ENCODE measurements at places on chromosomes 16 and 17. TPM values are rescaled to one million over a fixed set of nuclear protein-coding genes. Genes with fewer than 3 reads are reported as not detected.

GSG1L gene
- total RNA-seq = 0.08 TPM

EIF3CL gene
- total RNA-seq = 64.2 TPM

ITGAD gene
- total RNA-seq = not detected

CACNG3 gene
- not detected for total RNA-seq

AGRP gene
- not detected for total RNA-seq

BCAS3 gene
- total RNA-seq = 9.3 TPM

USP43 gene
- 7.3 TPM for total RNA-seq

SULT1A4 gene
- total RNA-seq = 1.2 TPM
